ENCODE measurements at places on chromosomes 3 and 15. TPM values are rescaled to one million over a fixed set of nuclear protein-coding genes. Genes with fewer than 3 reads are reported as not detected.

The RLBP1 gene
- not detected for total RNA-seq

The NOP10 gene
- 116 TPM for total RNA-seq

The SIDT1 gene
- not detected for total RNA-seq

The RASGRF1 gene
- total RNA-seq: not detected

The SLC28A2 gene
- total RNA-seq: not detected

The TMEM266 gene
- not detected for total RNA-seq

The GRAMD1C gene
- 2.1 TPM for total RNA-seq

The CCDC39 gene
- not detected for total RNA-seq

The REC114 gene
- not detected for total RNA-seq

The CRABP1 gene
- total RNA-seq: not detected

The ANKRD34C gene
- not detected for total RNA-seq

The PRTG gene
- total RNA-seq: 1.2 TPM

The MYL3 gene
- not detected for total RNA-seq
